ENCODE measurements at places on chromosomes 2 and 18.
A peak's percentile ranks its signal among the peaks of the same experiment; 100 is the strongest.

- no peak for DNase-seq
Observed at GRCh38 chr2:199223791-199224190, 233.9 kb downstream of the SATB2 start.

DNA sequence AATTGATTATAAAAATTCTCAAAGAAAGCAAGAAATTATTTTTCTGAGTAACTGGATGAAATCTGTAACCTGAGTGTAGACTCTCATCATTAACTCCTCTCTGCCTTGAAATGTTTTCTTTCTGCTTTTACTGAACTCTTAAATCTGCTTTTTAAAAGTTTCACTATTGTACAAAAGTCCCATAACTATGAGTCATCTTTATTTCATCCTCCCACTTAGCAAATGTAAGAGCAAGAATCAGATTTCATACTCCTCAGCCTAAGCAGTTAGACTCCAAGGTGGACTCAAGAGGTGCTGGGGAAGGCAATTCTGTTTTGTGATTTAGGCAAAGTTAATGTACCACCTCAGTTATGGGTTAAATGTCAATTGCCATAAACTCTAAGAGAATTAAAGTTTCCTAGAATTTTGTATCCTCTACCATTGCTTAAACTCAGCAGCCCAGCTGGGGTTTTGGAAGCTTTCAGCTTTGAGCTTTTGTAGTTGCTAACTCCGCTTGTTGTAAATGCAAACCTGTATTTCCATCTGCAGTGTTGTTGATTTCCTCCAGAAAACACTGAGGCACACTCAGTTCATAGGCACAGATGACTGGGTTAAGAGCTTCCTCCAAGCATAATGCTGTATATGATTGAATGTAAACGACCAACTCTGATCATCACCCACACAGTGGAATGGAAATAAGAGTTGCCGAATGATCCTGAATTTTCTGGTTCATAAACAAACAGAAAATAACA, 268.8 kb downstream of the ARHGAP15 start:
- DNase-seq = no peak

DNA sequence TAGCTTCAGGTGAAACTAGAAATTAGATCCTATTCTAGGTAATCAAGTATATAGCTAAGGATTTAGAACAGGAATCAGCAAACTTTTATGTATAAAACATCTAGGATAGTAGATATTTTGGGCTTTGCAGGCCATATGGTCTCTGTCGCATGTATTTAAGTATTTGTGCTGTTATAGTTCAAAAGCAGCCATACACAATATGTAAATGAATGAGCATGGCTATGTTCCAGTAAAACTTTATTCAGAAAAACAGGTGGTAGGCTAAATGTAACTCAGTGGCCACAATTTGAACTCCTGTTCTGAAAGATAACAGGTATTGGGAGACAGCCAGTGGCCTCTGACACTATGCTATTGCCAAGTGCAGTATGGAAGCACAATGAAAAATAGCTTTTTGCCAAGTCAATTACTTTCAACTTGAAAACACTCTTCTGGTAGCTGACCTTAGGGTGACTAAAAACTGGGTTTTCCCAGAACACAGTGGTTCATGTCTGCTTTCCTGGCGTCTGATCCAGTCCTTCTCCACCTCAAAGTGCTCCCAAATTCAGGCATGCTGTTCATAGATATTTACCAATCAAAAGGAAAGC, 304.7 kb upstream of the SYT4 start:
- no peak for DNase-seq

DNA sequence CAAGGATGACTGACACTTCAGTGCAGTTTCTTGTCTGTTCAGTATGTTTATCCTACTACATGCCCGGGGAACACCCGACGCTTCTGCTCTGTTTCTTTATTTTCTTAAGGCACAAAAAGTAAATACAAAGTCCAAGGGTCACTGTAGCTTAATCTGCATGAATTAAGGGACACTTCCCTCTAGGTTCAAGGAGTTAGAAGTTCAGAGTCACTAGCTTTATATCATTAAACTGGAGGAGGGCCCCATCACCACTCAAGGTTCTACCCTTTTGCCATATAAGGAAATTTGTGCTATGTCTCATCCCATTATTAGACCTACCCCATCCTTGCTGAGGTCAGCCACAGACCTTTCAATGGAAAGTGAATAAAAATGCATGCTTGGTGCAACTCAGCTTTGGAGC, 27.6 kb upstream of the RMDN2 start:
- no peak for DNase-seq

DNA sequence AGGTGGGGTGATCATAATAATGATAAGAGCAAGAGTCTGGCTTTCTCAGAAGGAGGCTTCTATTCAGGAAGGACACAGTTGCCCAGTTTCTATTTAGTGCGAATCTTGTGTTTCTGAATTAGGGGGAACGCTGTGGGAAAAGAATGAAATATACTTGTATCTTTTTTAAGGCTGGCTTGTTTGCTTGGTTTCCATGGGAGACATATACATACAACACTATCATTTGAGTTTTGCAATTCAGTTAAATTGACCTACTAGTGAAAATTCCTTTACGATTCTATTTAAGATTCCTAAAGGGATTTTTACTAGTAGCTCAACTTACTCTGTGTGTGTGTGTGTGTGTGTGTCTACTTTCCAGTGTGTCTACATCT, 24.7 kb upstream of the ANKRD62 start:
- DNase-seq = no peak

DNA sequence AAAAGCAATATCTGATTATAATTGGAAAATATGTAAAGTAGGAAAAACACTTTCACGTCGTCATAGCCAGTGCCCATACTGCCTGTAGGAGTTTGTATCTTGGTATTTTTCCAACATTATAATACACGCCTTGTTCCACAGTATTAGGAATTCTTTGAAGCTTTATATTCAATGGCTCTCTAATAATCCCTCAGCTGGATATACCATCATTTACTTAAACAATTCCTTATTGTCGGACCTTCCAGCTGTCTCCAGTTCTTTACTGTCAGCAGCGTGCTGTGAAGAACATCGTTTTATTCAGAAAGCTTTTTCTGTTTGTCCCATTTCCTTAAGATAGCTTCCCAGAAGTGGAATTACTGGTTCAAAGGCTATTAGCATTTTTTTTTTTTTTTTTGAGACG, 31.7 kb downstream of the ATP6V1C2 start:
- DNase-seq = no peak

GRCh38 chr2:144582651-144583380, 62.9 kb upstream of the ZEB2 start:
- DNase-seq = no peak

GRCh38 chr2:115650827-115651226, 1208.4 kb downstream of the DPP10 start:
- no peak for DNase-seq

DNA sequence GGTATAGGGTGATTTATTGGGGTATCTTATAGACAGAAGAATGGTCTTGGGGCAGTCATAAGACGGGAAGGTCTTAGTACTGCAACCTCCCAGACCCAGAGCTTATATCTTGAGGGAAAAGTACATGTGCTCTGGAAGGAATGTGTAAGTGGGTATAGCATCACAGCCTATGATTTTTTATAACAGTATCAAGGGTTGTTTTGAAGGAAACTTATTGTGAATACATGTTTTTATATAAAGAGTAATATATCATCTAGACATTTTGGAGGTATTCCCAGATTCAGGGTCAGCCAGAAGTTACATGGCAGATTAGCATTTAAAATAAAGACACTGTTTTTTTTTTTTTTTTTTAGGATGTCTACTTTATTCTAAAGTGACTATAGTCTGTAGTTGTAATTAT, 47.6 kb upstream of the STON1 start:
- no peak for DNase-seq

GRCh38 chr2:29910465-29910864, 10.9 kb downstream of the ALK start:
- no peak for DNase-seq

- no peak for DNase-seq
Observed at GRCh38 chr2:75506101-75506697, 54.5 kb downstream of the EVA1A start.

GRCh38 chr2:26692279-26692896, at the start of gene KCNK3:
TSS of gene KCNK3 (plus strand) at chr2:26692722. CDS start at chr2:26692876, 154 bp downstream.
- peak; percentile 81 for DNase-seq

DNA sequence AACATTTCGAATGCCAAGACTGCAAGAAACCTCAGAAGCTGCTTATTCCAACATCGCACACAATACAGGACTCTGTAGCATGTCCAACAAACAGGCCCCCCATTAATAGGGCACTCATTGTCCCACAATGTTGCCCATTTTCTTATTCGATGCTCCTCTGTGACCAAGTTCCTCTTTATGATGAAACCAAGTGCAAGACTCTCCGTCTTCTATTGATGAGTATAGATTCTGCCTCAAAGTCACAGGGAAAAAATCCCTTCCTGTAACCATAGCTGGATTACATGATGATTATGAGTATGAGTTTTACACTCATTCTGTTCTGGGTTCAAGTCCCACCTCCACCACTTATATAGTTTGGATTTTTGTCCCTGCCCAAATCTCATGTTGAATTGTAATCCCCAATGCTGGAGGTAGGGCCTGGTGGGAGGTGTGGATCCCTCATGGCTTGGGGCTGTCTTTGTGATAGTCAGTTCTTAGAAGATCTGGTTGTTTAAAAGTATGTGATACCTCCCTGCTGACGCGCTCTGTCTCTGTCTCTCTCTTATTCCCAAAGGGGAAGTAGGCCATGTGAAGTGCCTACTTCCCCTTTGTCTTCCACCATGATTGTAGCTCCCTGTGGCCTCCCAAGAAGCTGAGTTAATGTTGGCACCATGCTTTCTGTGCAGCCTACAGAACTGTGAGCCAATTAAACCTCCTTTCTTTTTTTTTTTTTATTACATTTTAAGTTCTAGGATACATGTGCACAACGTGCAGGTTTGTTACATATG, 148.7 kb downstream of the OSR1 start:
- DNase-seq = no peak

- no peak for DNase-seq
Observed at GRCh38 chr18:10405014-10405493, 49.4 kb upstream of the APCDD1 start.

GRCh38 chr2:95350368-95350767, 52.1 kb upstream of the FAHD2A start:
- DNase-seq = no peak

DNA sequence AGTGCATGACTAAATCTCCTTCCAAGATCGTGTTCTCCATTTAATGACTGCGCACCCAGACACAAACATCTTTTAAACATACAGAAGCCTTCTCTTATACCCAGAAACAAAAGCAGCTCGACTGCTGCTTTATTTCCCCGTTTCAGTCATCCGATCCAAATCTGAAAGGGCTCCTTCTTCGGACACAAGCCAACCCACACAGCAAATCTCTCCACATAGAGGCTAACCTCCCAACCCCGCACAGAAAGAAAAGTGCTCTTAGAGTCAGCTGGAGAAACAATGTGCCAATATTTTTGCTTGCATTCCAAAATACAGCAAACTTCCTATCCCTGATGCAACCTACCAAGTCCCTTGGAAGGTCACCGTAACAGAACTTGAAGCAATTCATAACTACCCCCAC, 29.1 kb downstream of the GAREM1 start:
- DNase-seq = no peak

DNA sequence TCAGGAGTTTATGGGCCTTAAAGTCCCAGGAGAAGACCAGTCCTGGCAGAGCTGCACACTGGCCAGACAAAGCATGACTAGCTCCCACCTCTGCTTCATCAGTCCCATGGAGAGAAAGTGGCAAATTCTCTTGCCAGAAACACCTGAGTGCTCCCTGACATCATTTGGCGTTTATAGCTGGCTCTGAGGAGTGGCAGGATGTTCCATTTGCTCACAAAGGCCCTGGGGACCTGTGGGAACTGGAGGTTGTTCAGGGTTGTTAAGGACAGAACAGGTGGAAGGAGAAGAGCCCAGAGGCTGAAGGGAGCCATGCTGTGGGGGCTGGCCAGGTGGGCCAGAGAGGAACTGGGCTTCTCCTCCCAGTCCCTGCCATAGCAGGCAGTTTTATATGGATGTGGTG, 56.1 kb downstream of the RPL37A start:
- no peak for DNase-seq

DNA sequence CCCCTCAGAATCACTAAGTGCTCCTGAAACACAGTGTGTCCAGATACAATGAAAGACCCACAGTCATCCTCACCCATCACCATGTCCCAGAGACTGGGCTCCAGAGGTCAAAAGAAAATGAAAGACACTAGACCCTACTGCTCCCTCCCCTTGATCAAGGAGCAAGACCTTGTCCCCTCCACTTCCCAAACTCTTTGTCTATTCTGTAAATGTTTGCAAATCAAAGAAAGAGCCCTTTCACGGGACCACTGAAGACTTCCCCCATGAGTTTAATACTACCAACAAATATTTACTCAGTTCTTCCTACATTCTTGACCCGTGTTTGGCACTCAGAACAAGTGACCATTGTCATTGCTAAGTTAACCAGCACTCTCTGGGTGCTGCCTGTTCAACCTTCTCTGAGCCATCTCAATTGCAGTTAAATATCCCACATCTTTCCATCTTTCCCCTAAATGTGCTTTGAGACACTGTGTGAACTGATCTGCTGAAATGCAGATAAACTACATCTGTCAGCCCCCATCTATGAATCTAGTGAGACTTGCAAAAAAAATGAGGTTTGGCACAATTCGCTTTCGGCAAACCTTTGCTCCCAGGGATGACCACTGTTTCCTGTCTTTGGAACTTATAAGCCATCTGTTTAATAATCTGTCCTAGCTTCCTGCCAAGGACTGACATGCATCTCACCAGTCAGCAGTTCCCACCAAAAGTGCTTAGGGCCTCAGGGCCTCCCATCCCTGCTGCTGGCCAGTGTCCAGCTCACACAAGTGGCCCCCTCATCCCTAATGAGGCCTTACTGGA, 170.3 kb downstream of the GFPT1 start:
- peak; percentile 70 for DNase-seq

GRCh38 chr2:176039375-176039774, 37.3 kb upstream of the LNPK start:
- no peak for DNase-seq

DNA sequence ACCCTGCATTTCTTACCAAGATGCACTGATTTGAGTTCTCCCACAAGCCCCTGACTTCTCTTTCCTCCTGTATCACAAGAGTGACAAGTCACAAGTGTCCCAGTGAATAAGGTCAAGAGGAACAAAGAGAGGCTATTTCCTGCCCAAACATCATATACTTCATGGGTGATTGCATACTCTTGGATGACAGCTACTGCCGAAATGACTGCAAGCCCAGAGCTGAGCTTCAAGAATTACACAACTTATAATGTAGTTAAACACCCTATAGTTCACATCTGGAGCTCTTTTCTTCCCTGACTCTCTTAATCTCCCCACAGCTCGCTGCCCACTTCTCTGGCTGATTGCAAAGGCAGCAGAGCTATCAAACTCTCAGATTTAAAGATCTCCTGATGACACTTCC, 289.7 kb upstream of the PARD3B start:
- DNase-seq = no peak

GRCh38 chr2:105712981-105713596, 31.6 kb upstream of the NCK2 start:
- DNase-seq = no peak

- DNase-seq = no peak
Observed at GRCh38 chr2:28496781-28497180, 921 bp downstream of the PLB1 start.

Data from right forelimb (tissue), 1 donor.